Smooth muscle cell of the umbilical artery (primary cell): ENCODE measurements at places on chromosomes 12 and 14. TPM values are rescaled to one million over a fixed set of nuclear protein-coding genes. Genes with fewer than 3 reads are reported as not detected.

The SLC25A21 gene
- 0.51 and 0.89 TPM in 2 replicates for total RNA-seq

The STYK1 gene
- 1.6 TPM in 1 of 2 replicates, not detected in the other for total RNA-seq

The BHLHE41 gene
- total RNA-seq, result 16.0 and 27.8 TPM in 2 replicates

The DCD gene
- not detected in 2 replicates for total RNA-seq

The AKAP3 gene
- total RNA-seq, result 0.30 and 1.7 TPM in 2 replicates

The DPPA3 gene
- not detected in 2 replicates for total RNA-seq
